ENCODE measurements at places on chromosomes 2 and 18.

DNA sequence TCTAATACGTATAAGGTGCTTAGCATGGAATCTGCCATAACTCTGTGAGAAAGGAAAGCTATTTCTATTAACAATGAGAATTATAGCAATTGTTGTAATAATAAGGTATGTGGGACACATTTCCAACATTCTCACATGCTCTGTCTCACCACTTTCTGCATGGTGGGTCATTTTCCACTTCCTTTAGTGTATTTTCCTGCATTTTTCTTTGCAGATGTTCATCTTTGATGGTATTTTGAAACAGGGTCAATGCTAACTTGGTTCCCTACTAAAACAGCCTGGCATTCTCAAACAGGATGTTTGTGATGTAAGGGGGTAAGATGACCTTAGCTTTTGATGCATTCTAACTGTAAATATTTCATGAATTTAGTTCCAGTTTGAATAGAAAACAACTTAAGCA lies 54.7 kb downstream of the MYO1B start:
- no peaks in the 10 kb centered on the region for H3K4me1 ChIP-seq
- DNase-seq = no peak
- no peaks in the 10 kb centered on the region for H3K36me3 ChIP-seq
- peaks cover 11% of the 10 kb centered on the region for H3K27me3 ChIP-seq
- no peak overlapping the region for H3K27ac ChIP-seq

DNA sequence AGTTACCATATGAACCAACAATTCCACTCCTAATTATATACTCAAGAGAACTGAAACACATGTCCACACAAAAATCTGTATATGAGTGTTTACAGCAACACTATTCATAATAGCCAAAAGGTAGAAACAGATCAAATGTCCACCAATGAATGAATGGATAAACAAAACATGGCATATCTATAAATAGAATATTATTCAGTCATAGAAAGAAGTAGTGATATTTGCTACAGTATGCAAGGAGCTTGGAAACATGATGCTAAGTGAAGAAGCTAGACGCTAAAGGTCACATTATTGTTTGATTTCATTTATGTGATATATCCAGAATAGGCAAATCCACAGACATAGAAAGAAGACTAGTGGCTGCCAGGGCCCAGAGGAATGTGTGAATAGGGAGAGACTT lies 92.0 kb downstream of the RTTN start:
- H3K4me3 ChIP-seq = no peak overlapping the region
- no peaks in the 10 kb centered on the region for H3K4me1 ChIP-seq

GRCh38 chr2:26519396-26520147 lies 41.6 kb upstream of the OTOF start:
- H3K4me3 ChIP-seq = no peak overlapping the region
- no peaks in the 10 kb centered on the region for H3K36me3 ChIP-seq
- peaks cover 23% of the 10 kb centered on the region for H3K27me3 ChIP-seq
- H3K4me1 ChIP-seq = peaks cover 11% of the 10 kb centered on the region
- DNase-seq = no peak

DNA sequence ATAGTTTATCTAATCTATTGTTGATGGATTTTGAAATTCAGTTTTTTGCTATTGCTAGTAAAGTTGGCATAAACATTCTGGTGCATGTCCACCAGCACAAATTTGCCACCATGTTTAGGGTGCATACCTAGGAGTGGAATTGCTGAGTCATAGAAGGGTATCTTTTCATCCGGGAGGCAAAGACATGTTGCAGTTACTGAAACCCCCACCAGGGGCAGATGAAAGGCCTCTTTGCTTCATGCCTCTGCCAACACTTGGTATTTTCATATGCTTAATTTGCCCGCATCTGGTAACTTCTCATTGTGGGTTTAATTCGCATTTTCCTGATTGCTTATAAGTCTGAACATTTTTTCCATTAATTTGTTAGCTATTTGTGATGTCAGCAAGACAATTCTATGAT lies 8.2 kb downstream of the DCC start:
- no peaks in the 10 kb centered on the region for H3K4me1 ChIP-seq
- H3K36me3 ChIP-seq = no peaks in the 10 kb centered on the region
- H3K27ac ChIP-seq = no peak overlapping the region
- no peaks in the 10 kb centered on the region for H3K27me3 ChIP-seq
- H3K4me3 ChIP-seq = no peak overlapping the region

- H3K27ac ChIP-seq = no peak overlapping the region
- no peak for DNase-seq
- H3K4me3 ChIP-seq = no peak overlapping the region
These were observed 24.2 kb downstream of the MAP3K20 start for GRCh38 chr2:173099804-173100203.

Data from activated CD8-positive, alpha-beta memory T cell treated with anti-CD3 and anti-CD28 coated beads, Interleukin-2, amount 10 ng/mL, durations not matched to agents 7 days and 5 days (primary cell).